IPS DF 6.9 (cell line): ENCODE measurements at places on chromosomes 2 and 18.

DNA sequence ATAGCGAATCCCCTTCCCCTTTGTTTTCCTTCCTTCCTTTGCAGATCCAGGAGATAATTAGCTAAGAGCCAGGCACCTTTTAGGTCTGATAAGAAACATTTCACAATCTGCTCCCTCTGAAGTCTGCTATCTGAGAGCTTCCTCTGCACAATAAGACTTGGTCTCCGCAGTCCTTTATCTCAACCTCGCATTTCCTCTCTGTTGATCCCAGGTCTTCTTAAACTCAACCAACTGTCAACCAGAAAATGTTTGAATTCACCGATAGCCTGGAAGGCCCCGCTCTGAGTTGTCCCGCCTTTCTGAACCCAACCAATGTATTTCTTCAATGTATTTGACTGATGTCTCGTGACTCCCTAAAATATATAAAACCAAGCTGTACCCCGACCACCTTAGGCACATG is 78.4 kb upstream of the CTDP1 start:
- H3K27ac ChIP-seq, result no peak overlapping the region
- H3K36me3 ChIP-seq, result no peaks in the 10 kb centered on the region
- no peak for DNase-seq
- H3K27me3 ChIP-seq, result no peaks in the 10 kb centered on the region
- H3K4me1 ChIP-seq, result no peaks in the 10 kb centered on the region

DNA sequence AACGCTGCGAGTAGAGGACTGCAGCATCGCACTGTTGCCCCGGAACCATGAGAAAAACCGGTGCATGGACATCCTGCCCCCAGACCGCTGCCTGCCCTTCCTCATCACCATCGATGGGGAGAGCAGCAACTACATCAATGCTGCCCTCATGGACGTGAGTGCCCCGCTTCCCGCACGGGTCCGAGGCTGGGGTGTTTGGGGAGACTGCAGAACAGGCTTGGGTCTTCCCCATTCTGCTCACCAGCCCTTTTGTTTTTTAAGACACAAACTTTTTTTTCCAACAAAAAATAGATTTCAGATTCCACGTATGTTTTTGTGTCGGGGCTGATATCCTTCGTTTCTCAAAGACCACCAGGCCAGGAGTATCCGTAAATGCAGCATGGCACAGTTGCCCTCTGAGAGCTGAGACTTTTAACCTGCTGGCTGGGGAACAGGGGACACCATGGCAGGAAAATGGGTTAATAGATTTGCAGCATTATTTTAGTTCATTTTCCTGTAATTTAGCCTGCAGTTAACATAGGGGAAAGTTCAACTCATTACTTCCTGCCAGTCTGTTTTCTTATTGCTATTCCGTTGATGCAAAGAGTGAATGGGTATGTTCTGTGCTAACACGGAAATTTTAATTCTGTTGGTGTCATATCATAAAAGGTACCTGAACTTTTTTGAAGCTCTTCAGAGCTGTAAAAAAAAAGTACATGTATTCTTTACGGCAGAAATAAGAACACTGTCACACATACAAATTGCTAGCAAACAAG is 229.9 kb upstream of the RAB12 start:
- no peaks in the 10 kb centered on the region for H3K36me3 ChIP-seq
- no peak overlapping the region for H3K4me3 ChIP-seq
- H3K27ac ChIP-seq, result no peak overlapping the region
- H3K4me1 ChIP-seq, result no peaks in the 10 kb centered on the region; the same call in 1 of the 2 replicates

GRCh38 chr2:13768274-13768673 is 864.2 kb upstream of the LRATD1 start:
- H3K36me3 ChIP-seq, result no peaks in the 10 kb centered on the region
- no peaks in the 10 kb centered on the region for H3K27me3 ChIP-seq
- no peak for DNase-seq
- H3K4me1 ChIP-seq, result no peaks in the 10 kb centered on the region

DNA sequence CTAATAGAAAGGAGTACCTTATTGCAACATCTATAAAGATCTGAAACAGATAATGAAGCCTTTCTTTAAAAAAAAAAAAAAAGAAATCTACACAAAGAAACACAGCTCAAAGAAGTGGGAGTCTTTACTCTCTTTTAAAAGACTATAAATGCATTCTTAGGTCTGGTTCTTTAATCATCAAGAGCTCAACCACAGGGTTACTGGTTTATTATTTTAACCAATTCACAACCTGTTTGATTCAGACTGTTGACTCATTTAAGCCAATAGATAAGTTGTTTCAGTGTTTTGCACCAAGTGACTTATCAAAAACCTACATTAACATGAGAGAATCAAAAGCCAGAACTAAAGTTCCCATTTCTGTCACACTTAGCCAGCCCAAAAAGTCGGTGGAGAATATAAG is 93.1 kb downstream of the TCF4 start:
- H3K27me3 ChIP-seq, result no peaks in the 10 kb centered on the region
- no peaks in the 10 kb centered on the region for H3K4me1 ChIP-seq
- H3K27ac ChIP-seq, result no peak overlapping the region
- no peak for DNase-seq

DNA sequence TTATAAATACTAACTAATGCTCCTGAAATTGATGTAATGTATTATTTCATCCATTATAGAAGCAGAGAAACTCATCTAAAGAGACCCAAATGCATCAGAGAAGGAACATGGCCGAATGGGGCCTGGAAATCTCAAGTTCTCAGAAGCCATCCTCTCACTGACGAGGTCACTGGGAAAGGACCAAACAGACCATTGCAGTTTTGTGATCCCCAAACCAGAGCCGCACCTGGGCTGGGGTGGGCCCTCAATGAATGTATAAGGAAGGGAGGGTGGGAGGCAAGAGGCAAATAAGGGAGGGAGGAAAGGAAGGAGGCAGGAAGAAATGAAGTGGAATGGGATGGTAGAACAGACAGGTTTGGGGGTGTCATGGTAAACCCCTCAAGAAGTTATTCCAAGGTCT is 245.3 kb upstream of the ID2 start:
- no peaks in the 10 kb centered on the region for H3K4me1 ChIP-seq
- DNase-seq, result no peak
- H3K36me3 ChIP-seq, result no peaks in the 10 kb centered on the region
- H3K4me3 ChIP-seq, result no peak overlapping the region
- H3K27me3 ChIP-seq, result no peaks in the 10 kb centered on the region

- no peaks in the 10 kb centered on the region for H3K27me3 ChIP-seq
- H3K27ac ChIP-seq, result no peak overlapping the region
- no peaks in the 10 kb centered on the region for H3K4me1 ChIP-seq
- no peak for DNase-seq
Measured at GRCh38 chr2:59776726-59777008, 776.8 kb downstream of the BCL11A start.

DNA sequence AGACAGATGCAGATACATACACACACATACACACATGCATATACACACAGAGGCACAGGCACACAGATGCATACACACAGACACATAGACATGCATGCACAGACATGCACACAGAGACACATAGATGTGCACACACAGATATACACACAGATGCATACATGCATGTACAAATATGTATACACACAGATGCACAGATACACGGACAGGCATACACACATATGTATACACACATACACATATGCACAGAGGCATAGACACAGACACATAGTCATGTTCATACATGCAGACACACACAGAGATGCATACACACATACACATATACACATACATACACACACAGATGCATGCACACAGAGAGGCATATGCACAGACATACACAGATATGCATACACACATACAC is 437.3 kb upstream of the SMIM21 start:
- H3K4me1 ChIP-seq, result no peaks in the 10 kb centered on the region
- H3K36me3 ChIP-seq, result no peaks in the 10 kb centered on the region
- no peak overlapping the region for H3K4me3 ChIP-seq

DNA sequence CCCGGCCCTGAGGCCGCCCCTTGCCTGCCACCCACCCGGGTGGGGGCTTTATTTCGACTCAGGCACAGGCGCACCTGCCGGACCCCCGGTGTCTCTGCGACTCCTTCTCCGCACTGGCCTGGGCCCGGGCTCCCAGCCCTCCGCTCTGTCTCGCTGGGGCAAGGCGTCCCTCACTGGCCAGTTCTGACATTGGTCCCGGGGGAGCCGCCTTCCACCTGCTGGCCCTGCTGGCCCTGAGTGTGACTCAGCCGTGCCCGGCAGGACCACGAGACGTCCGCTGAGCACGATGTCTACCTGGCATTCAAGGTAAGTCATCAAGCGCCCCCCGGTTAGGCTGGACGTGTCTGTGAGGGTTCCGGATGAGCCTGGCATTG is 131.5 kb upstream of the CTDP1 start:
- no peaks in the 10 kb centered on the region for H3K4me1 ChIP-seq
- no peak for DNase-seq
- H3K36me3 ChIP-seq, result no peaks in the 10 kb centered on the region
- H3K27me3 ChIP-seq, result no peaks in the 10 kb centered on the region

GRCh38 chr18:46566111-46566510 is 90.9 kb downstream of the LOXHD1 start:
- no peaks in the 10 kb centered on the region for H3K4me1 ChIP-seq
- no peaks in the 10 kb centered on the region for H3K27me3 ChIP-seq
- H3K27ac ChIP-seq, result no peak overlapping the region
- no peak overlapping the region for H3K4me3 ChIP-seq

DNA sequence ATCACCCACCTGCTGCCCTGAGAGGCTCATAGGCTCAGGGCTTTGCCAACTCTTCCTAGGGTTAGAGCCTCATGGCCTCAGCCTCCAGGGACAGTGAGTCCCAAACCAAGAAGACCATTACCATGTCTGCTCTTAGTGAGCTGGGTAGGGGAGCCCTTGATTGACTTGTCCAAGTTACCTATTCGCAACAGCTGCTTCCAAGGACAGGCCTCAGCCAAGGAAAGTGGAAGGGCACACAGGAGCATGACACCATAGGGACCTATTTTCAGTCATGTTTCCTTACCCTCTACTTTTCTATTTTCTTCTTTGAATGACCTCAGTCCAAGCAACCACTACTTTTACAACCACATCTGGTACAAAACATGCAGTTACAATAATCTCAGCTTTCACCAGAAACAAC is 81.6 kb downstream of the LBH start:
- DNase-seq, result no peak
- no peak overlapping the region for H3K4me3 ChIP-seq
- H3K4me1 ChIP-seq, result no peaks in the 10 kb centered on the region

- DNase-seq, result no peak
- H3K36me3 ChIP-seq, result no peaks in the 10 kb centered on the region
- no peaks in the 10 kb centered on the region for H3K4me1 ChIP-seq
- H3K4me3 ChIP-seq, result no peak overlapping the region
- no peak overlapping the region for H3K27ac ChIP-seq
Measured at GRCh38 chr18:45110577-45111501, 430.2 kb downstream of the SETBP1 start.

DNA sequence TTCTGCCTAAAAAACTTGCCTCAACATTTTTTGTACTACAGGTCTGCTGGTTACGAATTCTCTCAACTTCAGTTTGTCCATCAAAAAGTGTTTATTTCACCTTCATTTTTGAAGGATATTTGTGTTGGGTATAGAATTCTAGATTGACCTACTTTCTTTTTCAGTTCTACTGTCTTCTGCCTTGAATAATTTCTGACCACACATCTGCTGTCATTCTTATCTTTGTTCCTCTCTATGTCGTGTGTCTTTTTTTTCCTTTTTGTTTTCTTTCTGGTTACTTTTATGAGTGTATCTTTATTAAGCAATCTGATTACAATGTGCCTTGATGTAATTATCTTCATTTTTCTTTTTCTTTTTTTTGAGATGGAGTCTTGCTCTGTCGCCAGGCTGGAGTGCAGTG is 25.3 kb downstream of the ADCY3 start:
- H3K4me3 ChIP-seq, result no peak overlapping the region
- DNase-seq, result no peak
- no peak overlapping the region for H3K27ac ChIP-seq
- H3K27me3 ChIP-seq, result no peaks in the 10 kb centered on the region; the same call in 1 of the 2 replicates
- no peaks in the 10 kb centered on the region for H3K36me3 ChIP-seq

DNA sequence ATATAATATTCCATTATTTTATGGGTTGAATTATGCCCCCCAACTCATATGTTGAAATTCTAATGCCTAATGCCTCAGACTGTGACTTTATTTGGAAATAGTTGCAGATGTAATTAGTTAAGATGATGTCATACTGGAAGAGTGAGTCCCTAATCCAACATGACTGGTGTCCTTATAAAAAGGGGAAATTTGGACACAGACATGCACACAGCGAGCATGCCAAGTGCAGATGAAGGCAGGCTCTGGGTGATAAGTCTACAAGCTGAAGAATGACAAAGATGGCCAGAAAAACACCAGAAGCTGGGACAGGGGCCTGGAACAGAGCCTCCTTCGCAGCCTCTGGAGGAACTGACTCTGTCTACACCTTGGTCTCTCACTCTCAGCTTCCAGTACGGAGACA is 10.0 kb upstream of the ASAP2 start:
- no peak overlapping the region for H3K4me3 ChIP-seq
- H3K36me3 ChIP-seq, result no peaks in the 10 kb centered on the region
- H3K27me3 ChIP-seq, result no peaks in the 10 kb centered on the region
- no peak for DNase-seq
- H3K4me1 ChIP-seq, result no peaks in the 10 kb centered on the region

DNA sequence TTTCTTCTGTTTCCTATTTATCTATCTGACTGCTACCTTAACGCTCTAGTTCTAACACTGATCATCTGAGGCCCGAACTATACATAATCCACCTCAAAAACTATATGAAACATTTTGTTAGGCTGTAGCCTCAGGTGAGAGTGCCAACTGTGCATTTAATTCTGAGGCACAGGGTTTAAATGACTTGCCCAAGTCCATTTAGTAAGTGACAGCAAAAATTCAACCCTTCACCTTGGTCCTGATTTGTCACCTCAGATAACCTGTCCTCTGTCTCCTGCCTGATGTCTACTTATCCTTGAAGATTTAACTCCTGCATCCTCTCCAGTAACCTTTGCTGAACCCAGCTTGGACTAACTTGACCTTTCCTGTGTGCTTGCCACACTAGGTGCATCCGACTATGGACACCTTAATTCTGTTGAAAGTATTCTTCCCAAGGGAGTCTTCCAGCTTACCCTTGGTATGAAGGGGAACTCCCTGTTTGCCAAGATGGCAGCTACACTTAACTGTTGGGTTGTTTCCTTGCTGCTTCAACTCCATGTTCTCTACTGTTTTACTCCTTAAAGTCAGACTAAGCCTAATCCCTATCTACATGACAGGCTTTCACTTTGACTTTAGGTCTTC is 23.5 kb downstream of the CD302 start:
- no peak for DNase-seq
- no peak overlapping the region for H3K4me3 ChIP-seq
- H3K27me3 ChIP-seq, result no peaks in the 10 kb centered on the region
- H3K27ac ChIP-seq, result no peak overlapping the region
- no peaks in the 10 kb centered on the region for H3K36me3 ChIP-seq

- no peaks in the 10 kb centered on the region; the same call in 1 of the 2 replicates for H3K36me3 ChIP-seq
- H3K27me3 ChIP-seq, result no peaks in the 10 kb centered on the region
- no peak overlapping the region for H3K4me3 ChIP-seq
- H3K4me1 ChIP-seq, result peaks cover 5% of the 10 kb centered on the region; the same call in 1 of the 2 replicates
- no peak overlapping the region for H3K27ac ChIP-seq
- DNase-seq, result no peak
Measured at GRCh38 chr2:120847700-120848321, 112.1 kb downstream of the GLI2 start.
